ENCODE measurements at places on chromosomes 5 and 9.

DNA sequence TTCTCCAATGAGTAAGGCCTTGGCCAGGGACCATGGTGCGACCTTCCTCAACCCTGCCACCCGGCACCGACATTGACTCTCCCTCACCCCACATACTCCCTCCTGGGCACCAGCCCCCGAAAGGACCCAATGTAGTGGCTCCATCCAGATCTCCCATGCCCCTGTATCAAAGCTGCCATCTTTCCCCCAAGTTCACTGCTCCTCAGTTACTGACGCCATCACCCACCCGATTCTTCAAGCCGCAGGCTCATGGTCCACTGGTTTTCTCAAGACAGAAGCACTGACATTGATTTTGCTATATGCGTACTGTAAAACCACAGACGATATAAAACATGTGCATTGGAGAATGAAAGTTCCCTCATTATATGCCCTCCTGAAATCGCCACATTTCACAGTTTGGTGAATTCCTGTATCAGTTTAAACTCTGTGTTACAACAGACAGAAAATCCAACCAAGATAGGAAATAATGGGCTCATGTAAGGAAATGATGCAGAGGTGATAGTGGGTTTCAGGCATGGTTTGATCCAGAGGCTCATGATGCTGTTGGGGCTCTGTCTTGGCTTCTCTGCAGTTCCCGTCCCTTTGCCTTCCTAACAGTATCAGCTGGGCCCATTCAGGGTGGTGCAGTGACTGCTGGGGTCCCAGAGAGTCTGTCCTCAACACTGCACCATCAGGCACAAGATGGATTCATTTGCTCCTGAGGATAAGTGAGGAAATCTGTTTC lies 207.3 kb upstream of the IER5L start:
- no peak for DNase-seq

- DNase-seq = no peak
Observed at GRCh38 chr9:69176471-69177171, 2.5 kb downstream of the TJP2 start.

DNA sequence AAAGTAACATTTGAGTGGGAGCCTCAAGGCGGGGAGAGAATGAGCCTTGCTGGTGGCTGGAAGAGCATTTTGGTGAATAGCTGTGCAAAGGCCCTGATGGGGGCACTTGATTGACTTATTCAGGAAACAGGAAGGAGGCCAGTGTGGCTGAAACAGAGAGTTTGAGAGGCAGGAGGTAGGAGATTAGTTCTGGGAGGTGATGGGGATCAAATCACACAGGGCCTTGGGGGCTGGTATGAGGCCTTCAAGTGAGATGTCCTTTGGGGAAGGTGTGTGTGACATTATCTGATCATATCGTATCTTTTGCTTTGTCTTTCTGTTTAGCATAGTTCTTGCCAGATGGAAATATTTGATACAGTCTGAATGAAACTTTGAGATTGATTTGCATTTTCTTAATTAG lies 172.3 kb downstream of the TENT4A start:
- no peak for DNase-seq

DNA sequence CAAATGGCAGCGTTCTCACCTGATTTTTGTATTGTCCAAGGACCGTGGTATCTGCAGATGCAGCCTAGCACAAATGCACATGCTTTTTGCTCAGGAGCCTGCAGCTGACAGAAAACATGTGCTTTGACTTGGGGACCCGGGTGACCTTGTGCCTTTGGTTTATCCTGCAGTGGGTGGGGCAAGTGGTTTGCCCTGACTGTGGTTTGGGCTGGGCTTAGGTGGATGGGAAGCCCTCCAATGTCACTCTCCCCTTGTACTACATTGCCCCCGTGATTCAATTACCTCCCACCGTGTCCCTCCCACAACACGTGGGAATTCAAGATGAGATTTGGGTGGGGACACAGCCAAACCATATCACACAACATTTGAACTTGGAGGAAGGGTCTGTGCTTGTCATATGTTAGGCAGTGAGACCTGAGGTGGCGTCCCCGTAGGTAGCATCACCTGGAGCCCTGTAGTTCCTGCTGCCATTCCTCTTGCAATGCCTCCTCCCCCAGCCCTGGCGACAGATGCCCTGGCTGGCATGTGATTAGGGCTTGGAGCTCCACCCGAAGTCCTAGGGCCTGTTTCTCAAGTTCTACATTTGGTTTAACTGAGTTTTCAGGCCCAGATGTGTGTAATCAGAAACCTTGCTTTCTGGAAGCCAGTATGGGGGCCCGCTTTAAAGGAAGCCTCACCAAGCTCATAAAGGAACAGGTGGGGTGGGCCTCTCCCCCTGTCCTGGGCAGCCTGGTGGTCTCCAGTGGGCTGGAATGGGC lies 2.1 kb downstream of the ANKRD33B start:
- no peak for DNase-seq

DNA sequence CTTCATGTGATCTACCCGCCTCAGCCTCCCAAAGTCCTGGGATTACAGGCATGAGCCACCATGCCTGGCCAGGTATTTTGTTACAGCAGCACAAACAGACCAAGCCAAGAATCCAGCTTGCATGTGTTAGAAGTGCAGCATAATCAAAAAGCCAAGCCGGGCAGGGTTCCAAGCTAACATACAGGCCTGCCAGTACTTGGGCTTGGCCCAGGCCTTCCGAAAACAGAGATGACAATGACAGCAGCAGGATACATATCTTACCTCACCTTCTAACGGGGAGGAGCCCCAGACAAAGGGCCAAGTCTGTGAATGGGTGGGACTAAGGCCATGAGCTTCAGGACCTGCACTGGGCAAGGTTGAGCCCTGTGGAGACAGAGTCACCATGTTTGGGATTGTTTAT lies 91.4 kb upstream of the ZNF462 start:
- DNase-seq = no peak

DNA sequence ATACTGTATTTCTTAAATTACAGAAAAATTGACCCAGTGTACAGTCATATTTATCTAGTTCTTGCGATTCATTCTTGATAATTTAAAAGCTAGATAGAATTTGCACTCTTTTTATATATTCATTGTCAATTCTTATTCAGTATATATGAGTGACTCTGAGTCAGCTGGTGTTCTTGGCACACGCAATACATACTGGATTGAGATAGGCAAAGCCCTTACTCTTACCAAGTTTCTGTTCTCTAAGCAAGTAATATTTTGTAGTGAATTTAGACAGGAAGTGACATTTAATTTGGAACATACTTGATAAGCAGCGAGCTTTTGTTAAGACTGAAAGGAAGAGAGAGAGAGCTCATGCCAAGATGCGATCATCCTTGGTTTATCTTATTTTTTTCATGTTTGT lies 57.7 kb downstream of the GPBP1 start:
- DNase-seq = no peak

- DNase-seq = no peak
Observed at GRCh38 chr5:150623878-150624216, 16.6 kb upstream of the SYNPO start.

DNA sequence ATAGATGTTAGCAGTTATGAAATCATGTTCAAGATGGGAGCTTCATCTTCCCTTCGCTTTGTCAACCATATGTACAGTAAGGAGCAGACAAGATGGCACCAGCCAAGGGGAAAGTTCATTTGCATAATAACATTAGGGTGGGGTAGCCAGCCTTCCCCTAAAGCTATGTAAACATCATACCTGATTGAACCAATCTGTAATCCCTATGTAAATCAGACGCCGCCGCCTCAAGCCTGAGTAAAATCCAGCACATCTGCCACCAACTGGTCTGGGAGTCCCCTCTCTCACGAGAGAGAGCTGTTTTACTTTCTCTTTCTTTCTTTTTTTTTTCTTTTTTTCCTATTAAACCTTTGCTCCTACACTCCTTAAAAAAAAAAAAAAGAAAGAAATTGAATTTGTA lies 30.8 kb upstream of the REEP2 start:
- DNase-seq = no peak

DNA sequence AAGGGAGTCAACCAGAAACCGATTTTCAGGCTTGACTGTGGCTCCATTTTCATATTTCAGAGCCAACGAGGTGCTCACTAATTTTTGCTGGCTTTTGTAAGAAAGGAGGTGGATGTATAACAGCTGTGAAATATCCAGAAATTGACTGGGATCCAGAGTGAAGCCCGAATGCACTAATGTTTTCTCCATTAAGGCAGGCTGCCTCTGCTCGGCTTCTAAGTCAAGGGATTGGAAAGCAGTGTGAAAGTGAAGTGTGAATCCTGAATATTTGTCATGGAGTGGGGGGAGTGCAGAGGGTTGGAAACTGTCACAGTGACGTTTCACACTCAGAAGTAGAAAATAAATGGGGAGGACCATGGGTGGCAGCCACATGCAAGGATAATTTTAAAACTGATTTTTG lies 237.4 kb downstream of the GOLPH3 start:
- no peak for DNase-seq

DNA sequence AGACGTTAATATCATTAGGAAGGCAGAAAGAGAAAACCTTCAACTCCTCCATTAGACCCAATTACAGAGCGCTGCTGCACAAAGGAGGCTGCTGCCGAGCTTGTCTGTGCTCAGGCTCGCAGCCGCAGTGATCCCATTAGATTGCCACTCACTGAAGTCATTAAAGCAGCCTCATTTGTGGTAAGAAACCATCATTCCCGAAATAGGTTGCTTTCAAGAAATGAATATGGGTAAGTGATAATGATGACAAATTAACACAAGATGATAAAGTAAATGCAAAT lies 137.2 kb downstream of the CAVIN4 start:
- no peak for DNase-seq

- no peak for DNase-seq
Observed at GRCh38 chr9:11182001-11182400, 569.2 kb upstream of the PTPRD start.

Data from SJSA1 (cell line).